Uterus (tissue), 4 donors: ENCODE measurements at places on chromosomes 3 and 15. TPM values are rescaled to one million over a fixed set of nuclear protein-coding genes. Genes with fewer than 3 reads are reported as not detected.

Gene SLC22A13
- not detected for total RNA-seq

Gene SERINC4
- total RNA-seq, result not detected

Gene BOC
- total RNA-seq, result 103 TPM

Gene ZNF770
- total RNA-seq, result 43.3 TPM

Gene ITIH1
- not detected for total RNA-seq

Gene GOLGA6B
- not detected for total RNA-seq

Gene ZFYVE19
- total RNA-seq, result 15.9 TPM

GRCh38 chr3:197337656-197338055, 39.2 kb upstream of the DLG1 start:
- H3K4me3 ChIP-seq, result no peak overlapping the region
- no peak for DNase-seq
- H3K27ac ChIP-seq, result no peak overlapping the region
- no peaks in the 10 kb centered on the region for H3K4me1 ChIP-seq

DNA sequence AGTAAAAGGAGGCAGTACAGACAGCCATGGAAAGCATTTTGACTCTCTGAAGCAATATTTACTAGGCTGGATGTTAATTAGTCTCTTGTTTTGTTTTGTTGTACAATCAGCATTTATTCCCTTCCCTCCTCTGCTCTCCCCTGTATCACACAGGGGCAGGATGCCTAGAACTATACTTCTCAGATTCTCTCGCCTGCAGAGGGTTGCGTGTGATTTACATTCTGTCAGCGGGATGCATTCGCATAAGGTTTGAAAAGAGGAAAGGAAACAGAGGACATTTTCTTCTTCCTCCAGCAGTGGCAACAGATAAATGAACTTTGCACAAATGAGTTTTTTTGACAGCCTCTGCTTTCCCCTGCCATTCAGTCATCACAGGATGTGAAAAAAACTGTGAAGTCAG, 188.3 kb downstream of the RSL24D1 start:
- H3K27ac ChIP-seq, result no peak overlapping the region
- no peak for DNase-seq
- H3K36me3 ChIP-seq, result no peaks in the 10 kb centered on the region
- H3K4me3 ChIP-seq, result no peak overlapping the region
- no peaks in the 10 kb centered on the region for H3K4me1 ChIP-seq

DNA sequence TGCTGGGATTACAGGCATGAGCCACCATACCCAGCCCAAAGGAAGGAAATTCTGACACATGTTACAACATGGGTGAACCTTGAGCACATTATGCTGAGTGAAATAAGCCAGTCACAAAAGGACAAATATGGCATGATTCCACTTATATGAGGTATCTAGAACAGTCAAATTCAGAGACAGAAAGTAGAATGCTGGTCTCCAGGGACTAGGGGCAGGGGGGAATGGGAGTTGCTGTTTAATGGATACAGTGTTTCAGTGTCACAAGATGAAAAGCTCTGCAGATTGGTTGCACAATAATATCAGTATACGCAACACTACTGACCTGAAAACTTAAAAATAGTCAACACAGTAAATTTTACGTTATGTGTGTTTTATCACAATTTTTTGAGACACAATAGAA, 4.1 kb downstream of the SPATA12 start:
- H3K36me3 ChIP-seq, result no peaks in the 10 kb centered on the region
- no peaks in the 10 kb centered on the region for H3K27me3 ChIP-seq
- no peak overlapping the region for H3K27ac ChIP-seq
- H3K4me1 ChIP-seq, result peaks cover 7% of the 10 kb centered on the region

- H3K4me1 ChIP-seq, result no peaks in the 10 kb centered on the region
- no peak overlapping the region for H3K4me3 ChIP-seq
- no peaks in the 10 kb centered on the region for H3K36me3 ChIP-seq
- DNase-seq, result no peak
Observed at GRCh38 chr3:47794544-47794943, 8.4 kb upstream of the DHX30 start.

DNA sequence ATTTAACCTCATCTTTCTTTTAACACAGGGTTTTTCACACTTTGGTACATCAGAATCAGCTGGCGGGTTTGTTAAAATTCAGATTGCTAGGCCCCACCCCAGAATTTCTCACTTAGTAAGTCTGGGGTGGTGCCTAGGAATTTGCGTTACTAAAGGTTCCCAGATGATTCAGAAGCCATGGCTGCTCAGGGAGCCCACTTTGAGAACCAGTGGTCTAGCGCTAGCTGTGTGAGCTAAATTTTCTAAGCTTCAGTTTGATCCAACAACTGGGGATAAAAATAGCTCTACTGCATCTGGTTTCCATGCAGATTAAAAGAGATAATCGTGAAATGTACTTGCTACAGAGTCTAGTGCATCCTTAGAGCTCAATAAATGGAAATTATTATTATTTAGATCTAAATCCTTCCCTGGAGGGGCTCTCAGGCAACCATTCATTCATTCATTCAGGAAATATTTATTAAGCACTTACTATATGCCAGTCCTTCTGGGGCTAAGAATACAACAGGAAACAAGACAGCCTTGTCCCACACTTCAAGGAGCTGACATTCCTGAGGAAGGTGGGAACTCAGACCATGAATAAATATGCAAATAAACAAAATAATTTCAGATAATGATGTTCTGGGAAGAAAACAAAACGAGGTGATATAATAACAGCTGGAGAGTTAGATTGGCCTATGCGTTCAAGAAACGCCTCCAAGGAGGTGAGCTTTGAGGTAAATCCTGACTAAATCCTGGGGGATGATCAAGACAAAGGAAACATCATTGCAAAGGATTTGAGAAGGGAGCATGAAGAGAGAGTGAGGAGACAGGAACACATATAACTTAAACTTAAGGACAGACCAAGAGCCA, 3.9 kb upstream of the CIDEC start:
- peak overlapping the region; percentile 81 for H3K27ac ChIP-seq
- H3K27me3 ChIP-seq, result no peaks in the 10 kb centered on the region
- no peaks in the 10 kb centered on the region for H3K36me3 ChIP-seq
- no peaks in the 10 kb centered on the region for H3K4me1 ChIP-seq

- DNase-seq, result no peak
- no peaks in the 10 kb centered on the region for H3K4me1 ChIP-seq
- H3K27ac ChIP-seq, result no peak overlapping the region
- H3K36me3 ChIP-seq, result no peaks in the 10 kb centered on the region
Observed at GRCh38 chr15:60699845-60700244, 220.9 kb upstream of the ICE2 start.

DNA sequence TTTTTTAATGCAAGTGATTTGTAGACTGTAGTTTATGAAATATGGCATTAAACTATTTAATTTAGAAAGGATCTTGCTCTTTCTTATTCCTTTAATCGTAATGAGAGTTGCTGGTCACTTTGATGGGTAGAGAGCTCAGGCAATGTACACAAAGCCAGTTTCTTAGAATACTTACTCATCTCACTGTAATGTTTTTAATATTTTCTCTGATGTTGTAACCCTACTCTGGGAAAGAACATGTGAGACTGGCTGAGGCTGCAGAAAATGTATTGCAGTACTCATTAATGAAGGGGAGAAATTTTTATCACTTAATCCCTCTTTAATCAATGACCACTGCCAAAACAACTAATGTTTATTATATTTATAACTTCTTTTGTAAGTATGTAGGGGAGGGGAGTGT, 479.4 kb upstream of the KCNMB2 start:
- no peak overlapping the region for H3K27ac ChIP-seq
- H3K27me3 ChIP-seq, result no peaks in the 10 kb centered on the region
- DNase-seq, result no peak
- no peak overlapping the region for H3K4me3 ChIP-seq
- no peaks in the 10 kb centered on the region for H3K36me3 ChIP-seq
